Glomerular endothelial cell (primary cell): ENCODE measurements at places on chromosomes 6 and 20. TPM values are rescaled to one million over a fixed set of nuclear protein-coding genes. Genes with fewer than 3 reads are reported as not detected.

The ELOVL5 gene
- total RNA-seq: 86.6 and 109 TPM in 2 replicates

GRCh38 chr20:7106910-7107309 lies 339.4 kb downstream of the BMP2 start:
- no peak for DNase-seq

DNA sequence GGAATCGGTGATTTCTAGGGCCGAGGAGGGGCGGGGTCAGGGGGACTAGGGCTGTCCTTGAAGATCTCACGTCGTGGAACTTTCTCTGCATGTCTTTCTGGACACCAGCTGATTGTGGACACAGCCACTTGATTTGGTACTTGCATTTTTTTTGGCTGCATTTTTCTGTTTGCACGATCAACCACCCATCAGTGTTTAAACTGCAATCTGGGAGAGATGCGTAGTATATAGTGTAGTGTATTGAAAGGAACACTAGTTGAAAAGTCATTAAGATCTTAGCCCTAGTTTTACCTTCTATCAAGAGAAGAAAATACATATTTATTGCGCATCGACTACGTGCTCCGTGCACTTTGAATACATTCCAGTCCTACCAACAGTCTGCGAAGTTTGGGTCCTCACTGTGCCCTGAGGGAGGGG lies 657 bp downstream of the NT5DC1 start:
- DNase-seq: no peak

DNA sequence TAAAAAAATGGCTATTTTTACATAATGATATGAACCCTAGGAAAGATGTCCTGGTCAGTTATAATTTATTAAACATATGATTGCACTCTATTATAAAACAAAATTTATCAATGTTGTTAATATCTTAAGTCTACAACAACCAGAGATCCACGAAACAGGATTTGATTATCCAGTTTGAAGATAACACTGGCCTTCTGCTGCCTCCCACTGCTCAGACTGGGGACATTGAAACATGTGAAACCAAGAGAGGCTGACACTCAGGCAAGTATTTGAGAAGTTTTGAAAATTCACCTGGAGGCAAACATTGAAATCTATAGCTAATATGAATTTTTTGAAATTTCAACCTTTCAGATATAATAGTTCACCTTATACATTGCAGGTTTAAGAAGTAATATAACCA lies 219.3 kb upstream of the HSF2 start:
- no peak for DNase-seq

DNA sequence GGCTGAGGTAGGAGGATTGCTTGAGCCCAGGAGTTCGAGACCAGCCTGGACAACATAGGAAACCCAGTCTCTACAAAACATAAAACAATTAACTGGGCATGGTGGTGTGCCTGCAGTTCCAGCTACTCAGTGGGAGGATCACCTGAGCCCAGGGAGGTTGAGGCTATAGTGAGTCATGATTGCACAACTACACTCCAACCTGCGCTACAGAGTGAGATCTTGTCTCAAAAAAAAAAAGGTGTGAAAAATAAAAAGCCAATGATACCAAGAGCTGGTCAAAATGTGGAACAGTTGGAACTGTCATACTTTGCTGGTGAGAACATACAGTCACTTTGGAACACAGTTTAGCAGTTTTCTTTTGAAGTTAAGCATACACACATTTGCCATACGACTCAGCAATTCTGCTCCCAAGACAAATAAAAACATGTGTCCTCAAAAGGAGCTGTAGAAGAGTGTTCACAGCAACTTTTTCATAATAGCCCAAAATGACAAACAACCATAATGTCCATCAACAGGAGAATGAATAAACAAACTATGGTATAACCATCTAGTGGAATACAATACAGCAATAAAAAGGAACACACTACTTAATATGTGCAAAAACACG lies 21.6 kb upstream of the FKBP5 start:
- no peak for DNase-seq

DNA sequence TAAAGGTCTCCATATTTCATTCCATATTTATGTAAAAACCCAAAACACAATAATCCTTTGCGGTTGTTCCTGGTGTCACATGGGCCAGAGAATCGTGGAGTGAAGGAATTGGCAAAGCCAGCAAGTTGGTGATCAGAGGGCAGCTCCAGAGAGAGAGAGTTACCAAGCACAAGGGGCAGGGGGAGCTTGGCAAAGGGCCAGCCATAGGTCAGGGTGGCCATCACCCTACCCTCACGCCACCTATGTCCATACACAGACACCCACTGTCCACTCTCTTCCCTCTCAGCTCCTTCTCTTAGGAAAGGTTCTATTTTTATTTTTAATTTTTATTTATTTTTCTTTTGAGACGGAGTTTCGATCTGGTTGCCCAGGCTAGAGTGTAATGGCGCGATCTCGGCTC lies 163.2 kb upstream of the JARID2 start:
- DNase-seq: no peak

DNA sequence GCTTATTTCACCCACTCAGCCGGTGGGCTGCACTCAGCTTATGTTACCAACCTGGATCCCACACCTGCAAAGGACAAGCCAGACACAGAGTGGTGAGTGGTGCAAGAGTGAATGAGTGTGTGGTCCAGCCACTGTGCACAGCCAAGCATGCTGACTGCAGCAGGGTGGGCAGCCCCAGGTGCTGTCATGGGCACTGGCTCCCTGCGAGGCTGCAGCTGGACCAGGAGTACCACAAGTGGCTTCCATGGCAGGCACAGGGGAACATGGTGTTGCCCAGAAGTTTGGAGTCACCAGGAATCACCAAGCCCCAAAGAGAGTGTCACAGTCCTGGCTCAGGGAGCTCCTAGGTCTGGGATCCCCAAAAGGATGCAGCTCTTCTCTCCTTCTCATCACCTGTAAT lies 1093.4 kb downstream of the KHDRBS2 start:
- DNase-seq: no peak

GRCh38 chr6:162940426-162940825 lies 212.7 kb downstream of the PACRG start:
- no peak for DNase-seq

- DNase-seq: no peak
These were observed 45.5 kb upstream of the SUPT3H start for GRCh38 chr6:45423111-45423823.

DNA sequence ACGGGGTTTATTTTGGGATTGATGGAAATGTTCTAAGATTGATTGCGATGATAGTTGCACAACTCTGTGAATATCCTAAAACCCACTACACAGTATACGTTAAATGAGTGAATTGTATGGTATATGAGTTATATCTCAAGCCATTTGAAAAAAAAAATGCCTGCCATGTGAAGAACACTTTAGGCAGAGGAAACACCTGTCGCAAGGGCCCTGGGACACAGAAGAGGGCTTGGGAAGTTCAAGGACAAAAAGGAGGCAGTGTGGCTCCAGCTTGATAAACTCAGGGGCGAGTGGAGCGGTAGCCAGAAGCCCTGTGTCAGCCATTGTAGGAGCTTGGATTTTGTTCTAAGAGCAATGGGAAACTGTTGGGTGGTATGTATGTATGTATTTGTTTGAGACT lies 37.0 kb downstream of the CEP250 start:
- DNase-seq: no peak

DNA sequence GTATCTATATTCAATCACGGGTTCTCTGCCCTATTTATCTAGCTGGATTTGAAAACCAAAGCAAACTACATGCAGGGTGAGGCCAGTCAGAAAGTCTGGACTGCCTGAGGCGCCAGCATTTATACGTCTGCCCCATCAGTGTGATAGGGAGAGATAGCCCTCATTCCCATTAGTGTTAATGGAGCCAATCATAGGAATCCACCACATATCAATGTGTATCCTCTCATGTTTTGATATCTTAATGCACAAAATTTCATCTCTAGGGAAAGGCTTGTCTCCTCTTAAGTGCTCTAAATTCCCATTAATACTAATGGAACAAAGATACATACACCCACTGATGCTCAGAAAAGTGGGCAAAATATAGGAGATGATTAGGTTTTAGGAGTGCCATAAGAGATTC lies 376.2 kb downstream of the BTBD3 start:
- no peak for DNase-seq

DNA sequence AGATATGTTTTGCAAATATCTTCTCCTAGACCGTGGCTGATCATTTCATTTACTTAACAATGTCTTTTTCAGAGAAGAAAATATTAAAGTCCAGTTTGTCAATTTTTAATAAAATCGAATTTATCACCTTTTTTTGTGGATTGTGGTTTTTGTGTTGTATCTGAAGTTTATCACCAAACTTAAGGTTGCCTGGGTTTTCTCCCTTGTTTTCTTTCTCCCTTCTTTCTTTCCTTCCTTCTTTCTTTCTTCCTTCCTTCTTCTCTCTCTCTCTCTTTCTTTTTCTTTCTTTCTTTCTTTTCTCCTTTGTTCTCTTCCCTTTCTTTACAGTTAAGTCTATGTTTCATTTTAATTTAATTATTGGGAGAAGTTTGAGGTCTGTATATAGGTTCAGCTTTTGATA lies 68.7 kb downstream of the RNF182 start:
- DNase-seq: no peak

DNA sequence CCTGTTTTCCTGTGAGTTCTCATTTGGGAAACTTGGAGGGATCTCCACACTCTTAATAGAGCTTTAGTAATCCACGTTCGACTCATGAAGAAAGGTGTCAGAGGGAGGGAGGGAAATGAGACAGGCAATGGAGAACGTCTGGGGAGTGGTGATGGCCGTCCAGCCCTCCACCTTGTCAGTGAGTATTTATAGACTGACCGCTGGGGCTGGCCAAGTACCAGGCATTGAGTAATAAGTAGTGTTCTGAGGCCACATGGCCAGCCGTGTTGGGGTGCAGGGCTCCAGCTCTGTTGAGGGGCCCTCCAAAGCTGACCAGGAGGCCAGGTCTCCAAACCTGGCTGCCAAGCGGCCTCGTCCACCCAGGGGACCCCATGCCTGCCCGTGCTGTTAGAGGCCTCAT lies 11.3 kb upstream of the DSN1 start:
- no peak for DNase-seq

DNA sequence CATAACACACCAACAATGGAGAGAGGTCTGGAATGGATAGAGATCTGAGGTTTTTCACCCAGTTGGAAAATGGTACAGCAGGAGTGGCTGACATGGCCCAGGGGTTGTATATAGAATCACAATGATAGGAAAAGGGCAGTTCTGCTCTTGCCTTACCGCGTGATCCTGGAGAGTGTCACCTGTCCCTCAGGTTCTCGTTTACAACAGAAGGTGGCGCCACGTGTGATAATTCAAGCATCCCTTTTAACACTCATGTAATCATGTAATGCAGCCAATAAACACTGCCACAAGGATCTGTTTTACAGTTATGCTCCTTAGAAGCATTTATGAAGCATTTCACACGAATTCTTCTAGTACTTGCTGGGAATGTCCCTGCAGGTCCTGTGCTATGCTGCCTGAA lies 12.9 kb upstream of the WFDC2 start:
- DNase-seq: no peak
